Panc1 (cell line): ENCODE measurements at places on chromosomes 1 and 21.

- no peak for DNase-seq
These were observed 565 bp downstream of the WLS start for GRCh38 chr1:68231627-68232288.

DNA sequence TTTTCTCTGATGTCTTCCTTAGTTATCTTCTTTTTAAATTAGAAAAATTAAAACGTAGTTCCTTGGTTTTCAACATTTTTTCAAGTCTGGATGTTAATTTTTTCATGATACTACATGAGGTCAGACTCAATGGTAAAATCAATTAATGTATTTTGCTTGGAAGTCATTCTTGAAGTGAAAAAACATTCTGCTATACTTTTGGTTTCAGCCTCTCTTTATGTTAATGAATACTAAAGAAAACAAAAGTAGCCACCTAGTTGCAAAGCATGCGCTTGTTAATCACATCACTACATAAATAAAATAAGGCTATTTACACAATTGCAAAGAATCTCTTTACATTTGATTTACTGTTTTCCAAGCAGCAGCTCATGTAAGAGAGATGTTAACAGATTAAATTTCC is 170.4 kb downstream of the LIPI start:
- DNase-seq, result no peak

- no peak for DNase-seq
These were observed 243.5 kb downstream of the TGFB2 start for GRCh38 chr1:218588540-218589172.

- DNase-seq, result no peak
These were observed 27.1 kb downstream of the PCAT6 start for GRCh38 chr1:202837746-202838262.

DNA sequence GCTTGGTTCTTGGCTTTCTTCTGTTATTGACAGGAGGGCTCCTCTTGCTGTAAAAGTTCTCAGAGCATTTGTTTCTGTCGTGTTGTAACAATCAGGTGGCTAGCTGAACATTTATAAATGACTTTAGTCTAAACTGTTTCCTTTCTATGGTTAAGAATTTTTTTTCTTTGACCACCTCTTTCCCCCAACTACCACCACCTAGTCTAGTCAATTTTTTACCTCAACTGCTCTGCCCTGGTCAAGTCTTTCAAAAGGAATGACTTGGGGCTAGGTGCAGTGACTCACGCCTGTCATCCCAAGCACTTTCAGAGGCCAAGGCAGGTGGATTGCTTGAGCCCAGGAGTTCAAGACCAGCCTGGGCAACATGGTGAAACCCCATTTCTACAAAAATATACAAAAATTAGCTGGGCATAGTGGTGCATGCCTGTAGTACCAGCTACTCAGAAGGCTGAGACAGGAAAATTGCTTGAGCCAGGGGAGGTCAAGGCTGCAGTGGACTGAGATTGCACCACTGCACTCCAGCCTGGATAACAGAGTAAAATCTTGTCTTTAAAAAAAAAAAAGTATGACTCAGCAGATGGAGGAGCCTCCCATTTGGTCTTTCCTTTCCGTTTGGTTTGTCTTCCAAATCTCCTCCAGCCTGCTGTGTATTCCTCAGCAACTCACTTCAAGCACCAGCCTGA is 40.7 kb downstream of the MAP3K21 start:
- no peak for DNase-seq

DNA sequence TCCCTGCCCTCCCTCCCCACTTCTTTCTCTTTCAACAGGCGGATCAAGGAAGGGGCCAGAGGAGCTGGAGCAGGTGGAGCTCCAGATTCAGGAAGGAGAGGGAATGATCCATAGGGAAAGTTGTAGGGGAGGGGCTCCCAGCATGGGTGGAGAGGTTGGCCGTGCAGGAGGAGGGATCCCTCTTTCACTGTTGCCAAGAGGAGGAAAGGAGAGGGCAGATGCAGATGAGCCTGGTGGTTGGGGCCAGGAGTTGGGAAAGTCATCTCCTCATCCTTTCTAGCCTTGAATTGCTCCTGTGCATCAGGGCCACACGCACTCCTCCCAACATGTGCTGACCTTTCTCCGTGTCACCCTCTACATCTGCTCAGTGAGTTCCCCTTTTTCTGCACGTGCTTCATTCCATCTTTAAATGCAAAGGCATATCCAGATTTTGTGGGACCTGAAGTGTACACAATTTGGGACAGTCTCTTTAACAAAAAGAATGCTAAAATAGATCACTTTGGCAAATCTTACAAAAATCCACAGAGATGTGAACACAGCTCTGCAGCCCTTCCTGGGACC is 32.4 kb downstream of the ZBTB18 start:
- DNase-seq, result no peak

DNA sequence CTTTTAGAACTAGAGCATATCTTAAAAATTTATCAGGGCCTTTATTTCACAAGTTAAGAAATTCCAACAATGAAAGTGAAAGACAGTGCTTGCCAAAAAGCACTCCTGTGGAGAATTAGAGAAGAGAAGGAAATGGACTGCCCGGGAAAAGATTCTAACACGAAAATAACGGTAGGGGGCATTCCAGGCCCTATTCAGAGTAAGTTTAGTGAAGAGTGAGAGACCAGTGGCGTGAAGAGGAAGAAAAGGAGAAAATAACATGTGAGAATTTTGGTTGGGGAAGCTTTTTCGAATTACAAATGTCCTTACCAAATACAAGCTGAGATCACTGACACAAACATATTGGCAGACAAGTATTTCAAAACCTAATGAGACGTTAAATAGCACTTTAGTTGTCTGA is 38.4 kb upstream of the RBM34 start:
- DNase-seq, result no peak

- no peak for DNase-seq
These were observed 25.7 kb downstream of the LDLRAD1 start for GRCh38 chr1:53992085-53992874.

DNA sequence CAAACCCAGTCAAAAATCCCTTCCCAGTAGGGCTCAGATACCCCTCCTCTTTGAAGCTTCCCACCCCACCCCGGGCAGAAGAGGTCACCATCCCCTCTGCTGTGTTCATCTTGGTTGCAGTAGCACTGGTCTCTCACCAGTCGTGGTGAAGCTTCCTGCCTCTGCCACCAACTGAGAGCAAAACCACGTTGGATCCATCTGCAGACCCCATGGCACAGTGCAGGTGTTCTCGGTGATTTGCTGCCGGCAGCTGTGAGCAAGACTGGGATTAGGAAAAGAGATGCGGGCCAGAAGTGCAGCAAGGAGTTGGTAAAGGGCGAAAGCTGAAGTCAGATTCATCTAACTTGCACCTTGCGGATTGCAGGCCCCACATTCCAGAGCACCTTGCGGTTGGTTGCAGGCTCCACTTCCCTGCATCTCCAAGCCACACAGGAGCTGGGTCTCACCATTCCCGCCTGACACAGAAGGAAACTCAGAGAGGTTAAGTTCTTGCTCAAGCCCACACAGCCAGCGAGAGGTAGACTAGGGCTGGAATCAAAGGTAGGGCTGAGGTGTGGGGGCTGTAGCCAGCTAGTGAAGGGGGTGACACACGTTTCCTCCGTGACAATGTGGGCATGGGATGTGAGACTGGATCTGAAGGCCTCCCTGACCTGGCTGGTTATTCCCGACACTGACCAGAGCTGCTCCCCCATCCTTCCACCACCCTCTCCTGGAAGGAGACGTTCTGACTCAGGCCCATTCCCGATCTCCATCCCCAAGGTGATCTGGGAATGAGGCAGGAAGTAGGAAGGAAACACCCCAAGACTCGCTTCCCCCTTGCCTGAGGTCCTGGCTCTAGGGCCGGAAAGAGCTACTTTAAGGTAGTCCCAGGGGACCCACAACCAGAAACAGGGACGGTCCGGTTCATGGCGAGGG is 3.3 kb upstream of the FAM110D start:
- DNase-seq, result no peak

GRCh38 chr1:153260585-153261280 is 1.2 kb downstream of the LORICRIN start:
- no peak for DNase-seq

- no peak for DNase-seq
These were observed 10.1 kb downstream of the CADM3 start for GRCh38 chr1:159181328-159182024.

- DNase-seq, result no peak
These were observed 1.2 kb downstream of the HJV start for GRCh38 chr1:146020058-146021049.

DNA sequence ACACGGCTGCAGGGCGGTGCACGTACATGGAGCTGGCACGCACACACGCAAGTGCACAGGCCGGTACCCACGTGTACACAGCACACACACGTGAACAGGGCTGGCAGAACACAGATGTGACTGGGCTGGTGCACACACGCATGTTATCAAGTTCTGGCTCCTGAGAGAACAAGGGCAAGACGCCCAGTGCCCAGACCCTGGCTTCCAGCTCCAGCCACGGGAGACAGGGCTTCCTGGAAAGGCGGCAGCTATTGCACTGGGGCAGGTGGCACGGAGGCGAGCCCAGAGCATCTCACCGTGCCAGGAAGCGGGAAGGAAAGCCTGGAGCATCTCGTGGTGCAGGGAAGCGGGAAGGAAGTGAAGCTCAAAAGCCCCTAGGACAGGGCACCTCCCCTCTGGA is 5.9 kb downstream of the SDF4 start:
- no peak for DNase-seq

DNA sequence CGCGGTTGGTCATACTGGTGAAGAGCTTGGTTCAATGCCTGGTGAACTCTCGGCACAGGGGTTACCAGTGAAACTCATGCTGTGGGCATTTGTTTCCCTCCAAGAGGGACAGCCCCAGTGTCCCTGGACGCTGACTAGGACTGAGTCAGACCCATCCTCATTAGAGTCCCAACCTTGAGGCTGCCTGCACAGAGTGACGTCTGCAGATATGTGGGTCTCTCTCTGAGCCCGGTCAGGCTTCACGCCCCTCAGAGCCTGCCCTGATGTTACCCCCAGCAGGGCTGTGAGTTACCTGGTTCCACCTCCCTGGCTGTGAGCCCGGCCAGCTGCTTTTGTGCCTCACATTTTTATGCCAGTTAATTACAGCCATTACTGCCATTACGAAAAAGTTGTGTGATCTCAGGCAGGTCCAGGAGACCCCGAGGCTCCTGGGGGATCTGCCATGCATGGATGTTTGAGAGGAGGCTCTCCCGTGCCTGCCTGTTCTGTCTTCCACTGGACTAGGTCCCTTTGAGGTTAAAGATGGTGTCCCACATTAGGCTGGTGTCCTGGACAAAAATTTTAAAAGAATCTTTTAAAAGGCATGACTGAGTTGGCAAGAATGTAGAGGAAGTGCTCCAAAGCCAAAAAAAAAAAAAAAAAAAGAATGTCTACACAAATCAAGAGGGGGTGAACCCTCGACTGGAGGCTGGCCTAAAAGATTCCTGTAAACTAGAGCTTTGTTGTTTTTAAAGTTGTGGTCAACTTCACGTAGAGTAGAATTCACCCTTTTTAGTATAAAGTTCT is 36.6 kb upstream of the PADI1 start:
- no peak for DNase-seq

DNA sequence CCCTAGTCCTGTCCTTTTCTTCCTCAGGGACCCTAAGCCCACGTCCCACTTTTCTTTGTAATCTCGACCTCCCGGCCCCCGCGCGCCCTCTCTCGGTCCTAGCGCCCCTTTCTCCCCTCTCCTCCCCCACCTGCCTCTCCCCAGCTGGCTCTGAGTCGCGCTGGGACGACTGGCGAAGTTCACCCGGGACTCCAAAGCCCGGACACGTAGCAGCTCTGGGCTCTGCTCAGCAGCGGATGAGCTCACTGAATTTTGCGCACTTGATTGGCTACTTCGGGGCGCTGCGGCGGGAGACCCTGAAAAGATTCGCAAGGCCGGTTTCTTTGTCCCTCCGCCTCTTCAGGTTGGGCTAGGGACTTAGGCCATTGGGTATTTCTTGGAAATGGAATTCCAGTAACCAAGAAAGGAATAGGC is 16.3 kb upstream of the ACKR1 start:
- no peak for DNase-seq

- no peak for DNase-seq
These were observed 28.8 kb downstream of the COP1 start for GRCh38 chr1:176178316-176178715.

- DNase-seq, result no peak
These were observed 563 bp downstream of the QSOX1 start for GRCh38 chr1:180155182-180155682.

GRCh38 chr1:55214934-55215193 is 300 bp downstream of the USP24 start:
- DNase-seq, result no peak

- no peak for DNase-seq
These were observed 86.1 kb downstream of the DSCAM start for GRCh38 chr21:40760821-40761220.

GRCh38 chr1:13813398-13814012 is 113.5 kb downstream of the PRDM2 start:
- no peak for DNase-seq

DNA sequence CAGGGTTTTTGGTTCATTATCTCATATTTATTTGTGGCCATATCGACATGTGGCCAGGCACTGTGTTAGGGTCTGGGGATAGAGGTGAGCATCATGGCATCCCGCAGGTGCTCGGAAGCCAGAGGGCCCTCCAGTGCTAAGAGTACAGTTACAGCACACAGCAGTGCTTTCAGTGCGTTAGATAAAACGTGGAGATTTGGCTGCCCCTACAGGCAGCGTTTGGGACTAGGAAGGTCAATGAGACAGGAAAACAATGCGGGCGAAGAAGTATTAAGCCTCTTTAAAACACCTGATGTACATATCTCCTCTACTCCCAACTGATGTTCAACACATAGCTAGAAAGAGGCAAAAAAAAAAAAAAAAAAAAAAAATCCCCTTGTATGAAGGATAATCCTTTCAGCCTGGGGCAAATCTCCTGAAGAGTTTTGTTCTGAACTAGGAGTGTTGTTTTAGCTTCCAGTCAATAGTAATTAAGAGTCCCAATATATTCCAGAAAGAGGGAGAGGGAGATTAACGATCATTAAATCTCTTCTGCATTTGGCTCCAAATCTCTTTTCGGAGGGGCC is 80.1 kb downstream of the CAPZB start:
- no peak for DNase-seq

DNA sequence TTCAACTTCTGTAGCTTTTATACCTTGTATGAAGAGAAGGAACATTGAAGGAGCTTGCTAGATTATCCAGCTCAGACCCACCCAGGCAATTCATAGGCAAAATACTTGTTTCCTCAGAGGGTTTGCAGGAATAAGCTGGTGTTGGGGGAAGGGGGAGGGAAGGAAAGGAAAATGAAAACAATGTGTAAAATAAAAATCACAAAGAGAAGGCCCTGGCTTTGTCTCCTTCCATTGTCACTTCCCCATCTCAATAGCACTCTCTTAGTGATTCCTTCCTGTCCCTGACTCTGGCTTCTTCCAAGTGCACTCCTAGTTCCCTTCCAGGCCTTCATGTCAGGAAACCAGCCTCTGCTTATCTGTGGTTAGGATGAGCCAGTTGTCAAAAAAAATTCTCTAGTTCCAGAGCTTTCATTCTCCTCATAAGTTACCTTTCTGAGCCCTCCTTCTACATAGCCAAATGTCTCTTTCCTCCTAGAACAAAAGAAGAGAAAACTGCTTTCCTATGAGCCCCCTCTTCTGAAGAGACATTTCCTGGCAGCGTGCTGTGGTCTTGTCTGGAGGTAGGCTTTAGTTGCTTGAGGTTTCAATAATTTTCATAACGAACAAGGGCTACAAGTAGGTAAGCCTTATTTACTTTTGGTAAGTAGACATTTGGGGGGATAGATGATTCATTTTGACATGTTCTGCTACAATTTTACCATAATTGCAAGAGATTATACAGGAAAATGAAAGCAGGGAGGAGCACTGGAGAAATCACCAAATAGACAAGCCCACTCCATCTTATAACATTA is 45.7 kb downstream of the FASLG start:
- no peak for DNase-seq

GRCh38 chr1:169059421-169059820 is 47.1 kb upstream of the ATP1B1 start:
- DNase-seq, result no peak

GRCh38 chr1:1916851-1917251 is 1.8 kb downstream of the CALML6 start:
- no peak for DNase-seq
